DMS 273 treated with DMSO at 0.1 percent for 48 hours (cell line): ENCODE measurements at places on chromosomes 13 and 19.

DNA sequence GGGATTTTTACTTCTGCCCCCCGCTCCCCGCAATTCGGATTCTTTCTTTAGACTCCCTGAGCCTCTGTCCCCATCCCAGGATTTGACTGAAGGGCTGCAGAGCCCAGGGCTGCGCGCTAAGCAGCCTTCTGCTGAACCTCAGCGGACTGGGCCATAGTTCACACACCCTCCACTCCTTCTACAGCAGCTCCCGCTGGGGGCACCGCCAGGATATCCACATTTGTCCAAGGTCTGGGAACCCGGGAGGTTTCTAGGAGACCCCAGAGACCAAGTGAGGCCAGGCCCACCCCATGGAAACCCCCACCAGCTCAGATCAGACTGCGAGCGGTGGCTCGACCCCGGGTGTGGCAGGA is 463.3 kb downstream of the ITGBL1 start:
- no peak for DNase-seq

- DNase-seq: no peak
Measured at GRCh38 chr19:43811837-43812236, 9.6 kb upstream of the LYPD5 start.

DNA sequence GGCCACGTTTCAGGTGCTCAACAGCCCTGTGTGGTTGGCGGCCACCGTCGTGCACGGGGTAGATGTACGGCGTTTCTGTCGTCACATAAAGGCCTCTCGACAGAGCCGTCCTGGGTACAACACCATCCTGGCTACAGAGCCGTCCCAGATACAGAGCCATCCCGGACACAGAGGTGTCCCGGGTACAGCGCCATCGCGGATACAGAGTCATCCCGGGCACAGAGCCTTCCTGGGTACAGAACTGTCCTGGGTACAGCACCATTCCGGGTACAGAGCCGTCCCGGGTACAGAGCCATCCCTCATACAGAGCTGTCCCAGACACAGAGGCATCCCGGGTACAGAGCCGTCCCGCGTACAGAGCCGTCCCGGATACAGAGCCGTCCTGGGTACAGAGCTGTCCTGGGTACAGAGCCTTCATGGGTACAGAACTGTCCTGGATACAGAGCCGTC is 222.7 kb upstream of the SOX1 start:
- DNase-seq: no peak

GRCh38 chr19:46020819-46021125 is 2.1 kb downstream of the PGLYRP1 start:
- DNase-seq: no peak

GRCh38 chr13:25699056-25699455 is 327.3 kb downstream of the ATP8A2 start:
- DNase-seq: no peak

- DNase-seq: no peak
Measured at GRCh38 chr19:13169769-13170168, 19.6 kb downstream of the IER2 start.

DNA sequence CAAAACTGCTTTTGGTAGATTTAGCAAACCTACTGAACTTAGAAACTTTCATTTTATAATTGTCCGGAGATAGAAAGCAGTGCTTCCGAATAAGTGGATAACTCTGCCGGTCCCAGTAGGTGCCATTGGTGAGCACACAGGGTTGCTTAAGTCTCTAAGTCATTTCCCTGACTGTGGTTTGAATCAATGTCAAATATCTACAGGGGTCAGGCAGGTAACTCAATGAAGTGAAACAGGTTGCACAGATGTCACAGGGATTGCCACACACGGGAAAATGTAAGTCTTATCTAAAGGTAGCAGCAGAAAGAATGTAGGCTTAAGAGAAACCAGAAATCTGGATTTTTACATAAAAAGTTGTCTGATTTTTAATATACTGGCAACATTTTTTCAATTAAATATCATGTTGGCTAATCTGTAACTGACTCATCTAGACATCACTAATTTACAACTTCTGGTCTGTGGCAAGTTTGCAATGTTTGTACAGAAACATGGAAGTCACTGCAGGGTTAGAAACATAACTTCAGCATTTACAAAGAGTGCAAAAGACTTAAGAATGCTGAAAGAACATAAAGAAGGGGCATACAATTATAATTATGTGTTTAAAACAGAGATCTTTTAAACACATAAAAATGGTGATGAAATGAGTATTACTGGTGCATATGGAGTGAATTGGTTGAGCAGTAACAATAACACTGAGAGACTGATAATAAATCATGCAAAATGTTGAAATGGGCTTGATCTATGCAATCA is 14.3 kb upstream of the LRRC63 start:
- no peak for DNase-seq

DNA sequence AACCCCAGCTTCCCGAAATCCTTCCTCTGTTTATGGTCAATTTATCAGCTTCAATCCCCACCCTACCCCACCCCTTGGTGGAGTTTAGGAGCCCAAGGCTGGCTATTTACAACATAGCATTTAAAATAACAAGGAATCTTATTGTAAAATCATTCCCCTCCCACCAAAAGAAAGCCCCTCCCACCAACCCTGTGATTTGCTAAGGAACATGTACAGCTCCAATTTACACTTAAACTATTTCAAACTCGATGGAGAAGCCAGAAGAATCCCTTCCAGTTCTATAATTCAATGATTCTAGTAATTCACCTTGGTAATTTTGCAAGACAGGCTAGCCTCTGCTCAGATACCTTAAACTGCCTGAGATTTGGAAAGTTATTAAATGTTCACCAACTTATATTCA is 3.0 kb downstream of the LATS2 start:
- DNase-seq: no peak

GRCh38 chr19:45097776-45098520 is 5.0 kb downstream of the PPP1R37 start:
- DNase-seq: no peak

GRCh38 chr13:29937379-29937778 is 87.0 kb upstream of the UBL3 start:
- no peak for DNase-seq

- no peak for DNase-seq
Measured at GRCh38 chr13:97319113-97319720, 97.1 kb downstream of the MBNL2 start.

DNA sequence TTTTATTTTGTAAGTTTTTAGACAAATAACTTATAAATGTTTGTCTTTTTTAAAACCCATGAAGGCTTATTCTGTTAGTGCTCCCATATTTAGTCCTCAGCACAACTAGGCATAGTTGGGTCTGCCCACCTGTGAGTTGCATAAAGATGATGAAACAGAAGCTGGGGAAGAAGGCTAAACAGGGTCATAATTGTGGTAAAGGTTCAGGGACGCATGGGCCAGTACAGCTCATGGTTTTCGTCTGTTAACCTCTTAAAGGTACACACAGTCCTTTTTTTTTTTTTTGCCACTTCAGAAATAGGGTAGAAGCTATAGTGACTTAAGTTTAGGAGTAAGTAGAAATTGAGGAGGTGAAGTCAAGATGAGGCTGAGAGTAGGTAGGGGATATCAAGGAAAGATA is 58.3 kb downstream of the TM9SF2 start:
- DNase-seq: no peak

DNA sequence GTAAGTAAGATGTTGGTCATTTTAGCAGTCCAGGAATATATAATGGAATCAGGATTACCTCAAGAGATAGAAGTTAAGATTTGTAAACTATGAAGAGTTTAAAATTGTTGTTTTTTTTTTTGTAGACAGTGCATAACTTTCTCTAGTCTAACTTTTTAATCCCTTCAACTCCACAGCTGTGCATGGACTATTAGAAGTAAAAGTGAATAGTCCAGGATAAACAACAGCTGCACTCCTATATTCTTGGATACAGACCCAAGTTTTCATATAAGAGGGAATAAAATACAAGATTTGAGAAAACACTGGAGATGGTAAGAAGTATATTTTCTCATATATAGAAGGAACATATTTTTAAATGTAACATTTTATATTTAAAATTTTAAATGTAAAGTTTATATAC is 1509.9 kb downstream of the SLITRK5 start:
- no peak for DNase-seq

DNA sequence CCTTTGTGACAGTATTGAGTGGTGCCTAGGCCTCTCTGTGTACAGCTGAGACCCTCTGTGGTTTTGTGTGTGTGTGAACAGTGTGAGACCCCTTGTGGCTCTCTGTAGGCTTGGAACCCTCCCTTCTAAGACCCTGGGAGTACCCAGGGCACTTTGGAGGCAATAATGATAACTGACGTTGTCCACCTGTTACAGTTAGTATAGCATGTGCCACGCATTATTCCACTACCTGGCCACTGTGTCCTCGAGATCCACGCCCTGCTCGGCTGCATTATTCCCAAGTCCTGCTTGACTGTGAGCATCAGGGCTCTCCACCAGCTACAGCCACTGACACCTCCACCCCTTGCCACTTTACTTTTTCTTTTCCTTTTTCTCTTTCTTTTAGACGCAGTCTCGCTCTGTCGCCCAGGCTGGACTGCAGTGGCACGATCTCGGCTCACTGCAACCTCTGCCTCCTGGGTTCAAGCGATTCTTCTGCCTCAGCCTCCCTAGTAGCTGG is 2.0 kb downstream of the GRAMD1A start:
- no peak for DNase-seq

DNA sequence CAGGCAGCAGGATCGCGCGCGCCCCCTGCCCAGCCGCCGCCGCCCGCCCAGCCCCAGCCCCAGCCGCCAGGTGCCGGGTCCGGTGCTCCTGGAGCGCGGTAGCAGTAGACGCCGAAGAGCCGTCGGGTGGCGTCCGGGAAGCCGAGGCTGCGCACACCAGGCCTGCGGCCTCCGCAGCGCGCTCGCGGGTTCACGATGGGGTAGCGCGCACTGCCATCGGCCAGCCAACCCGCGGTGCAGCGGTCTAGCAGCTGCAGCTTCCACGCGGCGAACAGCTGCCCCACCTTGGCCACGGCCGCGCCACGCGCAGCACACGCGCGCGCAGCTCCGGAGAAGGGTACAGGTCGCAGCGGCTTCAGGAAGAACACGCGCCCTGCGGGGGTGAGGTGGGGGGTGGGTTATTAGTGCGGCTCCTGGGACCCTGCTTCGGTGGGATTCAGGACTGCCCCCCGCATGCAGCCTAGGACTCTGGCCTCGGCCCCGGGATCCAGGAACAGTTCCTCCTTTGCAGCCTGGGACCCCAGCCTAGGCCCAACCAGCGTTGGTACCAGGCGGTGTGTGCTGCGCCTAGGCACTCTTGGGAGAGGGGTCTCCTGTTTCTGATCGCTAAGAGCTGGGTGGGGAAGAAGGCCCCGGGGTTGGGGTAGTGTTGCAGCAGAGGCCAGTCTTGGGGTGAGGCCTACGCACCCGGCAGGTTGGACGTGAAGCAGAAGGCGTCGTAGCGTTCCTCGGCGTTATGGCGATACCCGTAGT is 15.1 kb downstream of the TM6SF2 start:
- no peak for DNase-seq

DNA sequence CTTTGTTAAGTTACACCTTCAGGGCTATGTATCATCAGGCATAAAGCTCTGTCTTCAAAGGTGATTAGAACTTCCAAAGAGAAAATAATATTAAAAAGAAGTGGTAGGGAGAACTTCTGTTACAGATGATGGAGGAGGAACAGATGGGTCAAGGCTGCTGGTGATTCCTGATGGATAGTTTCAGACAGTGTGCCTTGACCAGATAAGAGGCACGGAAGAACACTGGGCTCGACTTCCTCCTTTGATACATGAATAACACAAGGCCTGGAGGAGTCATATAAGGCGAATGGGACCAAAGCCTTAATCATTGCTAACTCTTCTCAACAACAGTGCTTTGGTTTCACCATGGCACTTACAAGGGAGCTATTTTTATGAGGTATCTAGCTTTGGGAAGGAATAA is 128.1 kb upstream of the RXFP2 start:
- DNase-seq: no peak

- no peak for DNase-seq
Measured at GRCh38 chr13:98310485-98311199, 133.6 kb upstream of the RNF113B start.

- peak; percentile 4 for DNase-seq
Measured at GRCh38 chr13:85806553-85807175, 7.4 kb upstream of the SLITRK6 start.

DNA sequence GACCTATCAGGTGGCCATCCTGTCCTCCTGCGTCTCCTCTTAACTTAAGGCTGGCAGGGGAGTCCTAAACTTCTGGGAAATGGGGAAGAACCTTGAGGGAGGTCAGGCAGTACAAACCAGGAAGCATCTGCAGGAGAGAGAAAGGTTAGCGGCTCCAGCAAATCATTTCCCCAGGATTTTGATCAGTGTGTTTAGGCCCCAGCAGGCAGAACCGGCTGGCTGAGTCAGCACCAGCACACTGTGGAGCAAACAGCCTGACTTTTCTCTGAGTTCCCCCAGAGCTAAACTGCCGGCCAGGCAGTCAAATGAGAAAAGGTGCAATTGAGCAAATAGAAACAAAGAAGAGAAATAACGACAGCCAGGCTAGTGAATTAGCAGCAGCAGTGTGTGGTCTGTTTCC is 46.7 kb upstream of the MEDAG start:
- no peak for DNase-seq

DNA sequence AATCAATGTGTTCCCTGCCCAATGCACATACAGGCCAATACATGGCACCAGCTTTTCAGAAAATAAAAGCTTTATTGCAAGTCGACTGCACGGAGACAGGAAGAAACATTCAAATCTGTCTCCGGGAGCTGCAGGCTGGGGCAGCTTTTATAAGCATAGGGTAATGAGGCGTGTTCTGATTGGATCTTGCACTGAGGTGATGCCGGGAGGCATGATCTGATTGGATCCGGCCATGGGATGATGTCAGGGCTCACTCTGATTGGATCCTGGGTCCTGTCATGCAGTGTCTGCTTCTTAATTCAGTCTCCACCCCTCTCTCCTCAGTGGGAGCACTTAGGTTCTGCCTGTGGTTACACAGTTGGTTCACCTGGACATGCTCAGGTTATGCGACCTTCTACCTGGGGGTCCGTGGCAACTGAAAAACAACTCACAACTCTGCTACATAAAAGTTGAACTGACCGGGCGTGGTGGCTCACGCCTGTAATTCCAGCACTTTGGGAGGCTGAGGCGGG is 11.8 kb upstream of the FBN3 start:
- no peak for DNase-seq

GRCh38 chr13:92843549-92843948 is 383.1 kb upstream of the GPC6 start:
- peak; percentile 0 for DNase-seq

DNA sequence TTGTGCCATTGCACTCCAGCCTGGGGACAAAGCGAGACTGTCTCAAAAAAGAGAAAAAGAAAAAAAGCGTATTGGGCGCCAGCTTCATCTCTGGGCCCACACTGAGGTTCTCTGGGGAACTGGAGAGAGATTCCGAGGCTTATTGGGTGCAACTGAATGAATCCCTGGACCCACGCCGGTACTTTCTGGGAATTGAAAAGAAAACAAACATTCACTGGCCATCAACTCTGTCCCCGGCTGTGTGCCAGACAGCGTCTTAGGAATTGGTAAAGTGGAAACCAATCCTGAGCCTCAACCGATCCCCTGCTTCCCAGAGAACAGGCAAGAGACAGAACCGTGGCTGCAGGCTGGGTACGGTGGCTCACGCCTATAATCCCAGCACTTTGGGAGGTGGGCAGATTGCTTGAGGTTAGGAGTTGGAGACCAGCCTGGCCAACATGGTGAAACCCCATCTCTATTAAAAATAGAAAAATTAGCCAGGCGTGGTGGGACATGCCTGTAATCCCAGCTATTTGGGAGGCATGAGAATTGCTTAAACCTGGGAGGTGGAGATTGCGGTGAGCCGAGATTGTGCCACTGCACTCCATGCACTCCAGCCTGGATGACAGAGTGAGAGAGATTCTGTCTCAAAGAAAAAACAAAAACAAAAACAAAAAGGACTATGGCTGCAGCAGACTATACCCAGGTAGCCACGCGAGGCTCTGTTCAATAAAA is 8.6 kb downstream of the ANO8 start:
- no peak for DNase-seq
